ENCODE measurements at places on chromosomes 11 and 22.

- DNase-seq, result no peak
These were observed 19.4 kb downstream of the MUC5AC start for GRCh38 chr11:1177020-1177770.

GRCh38 chr11:110857892-110858546 is 145.8 kb upstream of the ARHGAP20 start:
- DNase-seq, result no peak

GRCh38 chr11:6238902-6239301 is at the start of gene CNGA4:
TSS of gene CNGA4 (plus strand) at chr11:6239089. CDS start at chr11:6239207, 118 bp downstream.
- DNase-seq, result no peak

DNA sequence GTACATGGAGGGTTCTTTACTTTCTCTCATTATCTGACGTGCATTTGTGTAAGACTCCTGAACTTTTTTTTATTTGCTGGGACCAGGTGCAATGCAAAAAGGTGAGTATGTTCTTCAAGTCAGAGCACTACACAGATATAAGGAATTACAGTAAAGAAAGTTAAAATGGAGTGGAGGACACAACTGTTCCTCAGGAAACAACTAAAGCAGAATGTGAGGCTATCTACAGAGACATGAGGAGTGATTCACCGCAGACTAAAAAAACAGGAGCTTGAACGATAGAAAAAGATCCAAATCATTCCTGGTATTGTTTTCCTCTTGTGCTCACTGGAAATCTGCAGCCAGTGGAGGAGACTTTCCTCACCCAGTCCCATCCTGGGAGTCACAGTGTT is 106.2 kb downstream of the ABTB2 start:
- no peak for DNase-seq

GRCh38 chr11:95985174-95985808 is 61.4 kb upstream of the MTMR2 start:
- DNase-seq, result no peak

GRCh38 chr11:124536520-124536919 is 6.9 kb downstream of the OR8B12 start:
- DNase-seq, result no peak

DNA sequence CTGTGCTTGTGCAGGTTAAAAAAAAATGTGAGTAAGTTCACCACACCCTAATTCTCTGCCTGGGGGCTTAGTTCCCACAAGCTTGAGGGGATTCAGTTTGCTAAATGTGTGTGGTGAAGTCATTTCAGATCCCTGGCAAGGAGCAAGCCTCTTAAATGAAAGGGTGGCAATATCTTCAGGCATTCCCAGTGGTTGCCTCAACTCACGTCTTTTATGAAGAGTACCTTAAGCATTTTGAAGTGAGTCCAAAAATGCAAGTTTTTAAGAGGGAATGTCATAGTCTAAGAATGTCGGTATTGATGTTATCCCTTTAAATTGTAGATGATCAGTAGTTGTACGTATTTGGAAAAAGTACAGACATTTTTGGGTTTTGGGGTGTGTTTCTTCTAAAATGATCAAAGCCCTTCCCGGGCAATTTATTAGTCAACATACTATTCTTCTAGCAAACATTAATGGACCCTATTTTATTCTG is 4.9 kb downstream of the TCP11L1 start:
- DNase-seq, result no peak

DNA sequence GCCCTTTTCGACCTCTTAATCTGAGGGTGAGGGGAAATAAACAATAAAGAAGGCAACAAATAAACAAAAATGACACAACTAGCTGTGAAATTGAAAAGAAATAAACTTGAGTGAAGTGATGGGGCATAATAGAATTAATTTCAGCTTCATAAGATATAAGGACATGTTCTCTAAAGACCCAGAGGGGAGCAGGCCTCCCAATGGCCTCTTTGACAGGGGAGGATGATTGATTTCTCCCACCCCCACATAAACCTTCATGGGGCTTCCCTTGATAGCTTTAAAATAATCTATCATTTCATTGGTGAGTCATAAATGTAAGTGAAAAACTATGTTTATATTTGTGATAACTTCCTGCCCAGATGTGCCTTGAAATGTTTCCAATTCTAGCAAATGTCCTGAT is 226.3 kb upstream of the RAG2 start:
- DNase-seq, result no peak

DNA sequence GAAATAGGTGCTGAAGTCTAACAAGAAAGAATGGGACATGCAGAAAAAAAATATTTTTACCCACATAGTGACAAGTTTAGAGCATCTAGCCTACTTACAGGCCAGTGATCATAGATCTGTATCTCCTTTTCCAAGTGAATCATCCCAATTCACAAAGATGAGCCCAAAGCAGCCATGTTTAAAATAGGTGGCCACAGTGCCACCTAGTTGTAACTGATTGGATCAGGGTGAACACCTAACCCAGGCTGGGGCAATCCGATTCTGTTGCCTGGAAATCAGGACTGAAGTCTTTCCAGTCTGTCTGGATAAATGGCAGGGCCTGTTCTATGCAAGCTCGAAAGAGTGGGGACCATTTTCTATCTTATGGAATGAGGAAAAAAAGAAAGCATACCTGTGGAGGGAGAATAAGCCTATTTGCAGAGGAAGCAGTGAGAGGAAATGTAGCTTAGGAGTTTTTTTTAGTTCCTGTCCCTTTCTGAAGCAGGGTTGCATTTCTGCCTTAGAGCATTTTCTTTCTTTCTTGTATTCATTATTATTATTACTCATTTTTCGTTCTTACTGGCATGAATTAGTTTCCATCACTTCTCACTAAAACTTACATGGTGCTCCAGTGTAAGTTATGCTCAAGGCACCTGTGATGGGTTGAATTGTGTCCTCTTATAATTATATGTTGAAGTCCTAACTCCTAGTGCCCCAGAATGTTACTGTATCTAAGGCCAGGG is 113.2 kb upstream of the RAG2 start:
- no peak for DNase-seq

GRCh38 chr11:19792510-19792909 is 79.9 kb downstream of the NAV2 start:
- DNase-seq, result no peak

DNA sequence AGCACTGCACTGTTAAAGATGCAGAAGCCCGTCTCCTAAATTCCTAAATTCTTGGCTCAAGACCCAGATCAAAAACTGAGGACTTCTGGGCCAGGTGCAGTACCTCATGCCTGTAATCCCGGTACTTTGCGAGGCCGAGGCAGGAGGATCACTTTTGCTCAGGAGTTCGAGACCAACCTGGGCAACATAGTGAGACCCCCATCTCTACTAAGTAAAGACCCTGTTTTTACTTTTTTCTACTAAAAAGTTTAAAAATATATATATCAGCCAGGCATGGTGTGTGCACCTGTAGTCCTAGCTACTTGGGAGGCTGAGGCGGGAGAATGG is 29.7 kb downstream of the PDGFB start:
- DNase-seq, result no peak

- DNase-seq, result no peak
These were observed 11.8 kb downstream of the CELSR1 start for GRCh38 chr22:46525389-46526243.

DNA sequence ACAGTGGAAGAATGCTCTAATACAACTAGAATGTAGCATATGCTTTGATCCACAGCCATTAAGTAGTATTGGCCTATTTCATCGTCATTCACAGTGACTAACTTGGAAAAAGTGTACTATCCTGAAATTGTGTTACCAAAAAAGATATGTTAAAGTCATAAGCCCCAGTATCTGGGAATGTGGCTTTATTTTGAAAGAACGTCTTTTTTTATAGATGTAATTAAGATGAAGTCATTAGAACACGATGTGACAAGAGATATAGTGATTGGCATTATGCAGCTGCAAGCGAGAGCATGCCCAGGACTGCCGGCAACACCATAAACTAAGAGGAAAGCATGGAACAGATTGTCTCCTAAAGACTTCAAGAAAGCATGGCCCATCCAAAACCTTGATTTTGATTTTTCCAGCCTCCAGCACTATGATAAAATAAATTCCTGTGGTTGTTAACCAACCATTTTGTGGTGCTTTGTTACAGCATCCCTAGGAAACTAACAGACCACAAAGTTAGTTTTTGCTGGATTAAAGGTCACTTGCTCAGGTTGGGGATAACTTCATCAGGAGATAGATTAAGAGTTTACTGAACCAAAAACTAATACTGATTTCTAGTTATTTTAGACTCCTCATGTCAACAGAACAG is 870.6 kb upstream of the LRRC4C start:
- DNase-seq, result no peak

DNA sequence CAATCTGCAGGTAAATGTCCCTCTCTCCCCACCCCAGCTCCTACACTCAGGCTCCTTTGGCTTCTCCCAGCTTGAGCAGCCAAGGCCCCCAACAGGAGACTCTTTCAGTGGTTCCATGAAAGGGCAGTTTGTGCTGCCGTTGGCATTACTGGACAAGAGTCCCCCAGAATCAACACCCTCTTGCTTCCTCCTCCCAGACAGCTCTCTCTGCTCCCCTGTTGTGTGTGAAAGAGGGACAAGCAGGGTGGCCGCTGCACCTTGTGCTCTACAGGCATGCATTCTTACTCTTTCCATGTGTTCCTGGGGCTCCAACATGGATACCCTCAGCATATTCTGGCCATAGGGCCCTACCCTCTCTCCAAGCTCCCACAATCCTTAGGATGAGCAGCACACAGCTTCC is 48.7 kb downstream of the P4HA3 start:
- no peak for DNase-seq
